Activated CD4-positive, alpha-beta T cell treated with anti-CD3 and anti-CD28 coated beads, Interleukin-2, Interleukin-6, amounts not matched to agents 100 ng/mL and 50 ng/mL, durations not matched to agents 16 hours and 8 hours (primary cell): ENCODE measurements at places on chromosomes 11 and 22.

GRCh38 chr11:94574193-94574961, 7.2 kb downstream of the PIWIL4 start:
- no peak for DNase-seq

- DNase-seq: no peak
These were observed 18.2 kb upstream of the TBX1 start for GRCh38 chr22:19742160-19743066.

GRCh38 chr11:23856654-23857053, 640.2 kb upstream of the LUZP2 start:
- no peak for DNase-seq

DNA sequence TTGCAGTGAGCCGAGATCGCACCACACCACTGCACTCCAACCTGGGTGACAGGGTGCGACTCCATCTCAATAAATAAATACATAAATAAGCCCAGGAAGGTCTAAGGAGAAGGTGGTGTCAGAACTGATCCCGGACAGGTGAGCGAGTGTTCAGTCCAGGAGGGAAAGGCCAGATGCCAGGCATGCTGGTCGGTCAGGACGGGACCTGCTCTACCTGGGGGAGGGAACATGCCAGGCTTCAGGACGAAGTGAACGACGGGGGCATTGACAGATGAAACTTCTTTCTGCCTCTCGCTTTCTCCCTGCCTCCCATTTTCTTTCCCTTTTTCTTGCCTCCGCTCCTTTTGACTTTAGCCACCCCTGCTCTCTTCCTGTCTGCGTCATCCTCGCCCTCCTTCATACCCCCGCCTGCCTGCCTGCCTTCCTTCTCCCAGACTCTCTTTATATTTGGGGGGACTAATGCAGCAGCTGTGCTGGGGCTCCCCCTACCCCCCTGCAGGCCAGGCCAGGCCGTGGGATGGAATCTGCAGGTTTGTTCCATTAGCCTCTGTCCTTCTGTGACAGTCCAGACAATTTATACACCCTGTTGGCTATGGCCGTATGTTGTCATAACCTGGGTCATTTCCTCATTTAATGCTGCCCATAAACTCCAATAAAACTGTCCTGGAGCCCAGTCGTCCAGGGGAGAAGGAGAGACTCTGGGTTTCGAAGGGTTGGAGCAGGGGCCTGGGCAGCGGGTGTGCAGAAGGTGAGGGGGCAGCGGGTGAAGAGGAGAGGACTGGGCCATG, 209.2 kb upstream of the TBCEL start:
- no peak for DNase-seq

- no peak for DNase-seq
These were observed 13.1 kb upstream of the LYVE1 start for GRCh38 chr11:10581481-10582019.
